ENCODE measurements at places on chromosomes 4 and X. TPM values are rescaled to one million over a fixed set of nuclear protein-coding genes. Genes with fewer than 3 reads are reported as not detected.

ZNF157 gene
- 0.79 TPM for total RNA-seq

- H3K4me1 ChIP-seq: peaks cover 55% of the 10 kb centered on the region
- H3K36me3 ChIP-seq: no peaks in the 10 kb centered on the region
- DNase-seq: no peak
- no peaks in the 10 kb centered on the region for H3K27me3 ChIP-seq
These were observed 25.4 kb upstream of the VSIG1 start for GRCh38 chrX:108019382-108019875.

GRCh38 chr4:185404031-185404430 is 7.4 kb downstream of the ANKRD37 start:
- peaks cover 7% of the 10 kb centered on the region for H3K36me3 ChIP-seq
- H3K27me3 ChIP-seq: no peaks in the 10 kb centered on the region
- H3K27ac ChIP-seq: no peak overlapping the region
- H3K4me3 ChIP-seq: no peak overlapping the region
- H3K4me1 ChIP-seq: no peaks in the 10 kb centered on the region

GRCh38 chrX:46456125-46456922 is 88.9 kb downstream of the ZNF674 start:
- DNase-seq: no peak
- H3K4me1 ChIP-seq: no peaks in the 10 kb centered on the region
- no peaks in the 10 kb centered on the region for H3K36me3 ChIP-seq
- H3K27me3 ChIP-seq: no peaks in the 10 kb centered on the region
- H3K27ac ChIP-seq: no peak overlapping the region

- no peaks in the 10 kb centered on the region for H3K27me3 ChIP-seq
- no peaks in the 10 kb centered on the region for H3K4me1 ChIP-seq
- H3K36me3 ChIP-seq: no peaks in the 10 kb centered on the region
- DNase-seq: no peak
- no peak overlapping the region for H3K27ac ChIP-seq
These were observed 130.6 kb downstream of the FBXO8 start for GRCh38 chr4:174152717-174153466.

DNA sequence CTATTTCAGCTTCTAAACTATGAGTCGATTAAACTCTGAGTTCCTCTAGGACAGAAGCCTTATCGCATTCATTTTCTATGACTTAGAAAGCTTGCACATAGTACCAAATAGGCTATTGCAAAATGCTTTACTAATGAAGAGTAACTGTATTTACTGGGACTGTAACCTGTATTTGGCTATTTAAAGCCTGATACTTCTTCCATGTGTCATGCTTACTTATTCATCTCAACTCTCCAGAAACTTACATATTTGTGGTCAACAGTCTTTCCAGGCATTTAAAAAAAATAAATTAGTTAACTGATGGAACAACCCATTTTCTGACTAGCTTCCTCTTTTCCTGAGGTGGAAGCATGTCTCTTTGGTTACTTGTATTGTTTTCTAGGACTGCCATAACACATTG is 467.9 kb downstream of the PCDH11X start:
- H3K4me1 ChIP-seq: no peaks in the 10 kb centered on the region
- H3K36me3 ChIP-seq: no peaks in the 10 kb centered on the region
- H3K27ac ChIP-seq: no peak overlapping the region
- no peak overlapping the region for H3K4me3 ChIP-seq
- no peaks in the 10 kb centered on the region for H3K27me3 ChIP-seq
